ENCODE measurements at places on chromosomes 7 and 10. TPM values are rescaled to one million over a fixed set of nuclear protein-coding genes. Genes with fewer than 3 reads are reported as not detected.

The TRA2A gene
- 27.5 TPM for total RNA-seq

The NEUROD6 gene
- total RNA-seq = not detected

The NKX2-3 gene
- 1.2 TPM for total RNA-seq

The C10orf143 gene
- 0.05 TPM for total RNA-seq

The MYH16 gene
- total RNA-seq = 0.78 TPM

The AKR1B15 gene
- not detected for total RNA-seq

The IFIT3 gene
- 17.2 TPM for total RNA-seq

The FLNC gene
- 23.1 TPM for total RNA-seq

The NCAPG2 gene
- 34.2 TPM for total RNA-seq

The C10orf53 gene
- total RNA-seq = not detected

The MLXIPL gene
- total RNA-seq = not detected

The MBLAC1 gene
- 1.4 TPM for total RNA-seq

The LIPJ gene
- total RNA-seq = not detected

The ZNF736 gene
- 1.1 TPM for total RNA-seq

The LIPF gene
- not detected for total RNA-seq

The C7orf33 gene
- total RNA-seq = not detected

The CD36 gene
- 0.05 TPM for total RNA-seq

The ITPRID1 gene
- not detected for total RNA-seq

The DPP6 gene
- total RNA-seq = not detected

The FAM25A gene
- not detected for total RNA-seq

The UCN3 gene
- not detected for total RNA-seq

The HGF gene
- not detected for total RNA-seq

The TMEM236 gene
- total RNA-seq = 0.05 TPM

The ADAM22 gene
- 3.1 TPM for total RNA-seq

The AKR1D1 gene
- total RNA-seq = not detected

The TRIM56 gene
- total RNA-seq = 9.4 TPM

The AKR1C4 gene
- total RNA-seq = not detected

The PODXL gene
- 446 TPM for total RNA-seq

The HOXA6 gene
- total RNA-seq = not detected

The TEX36 gene
- total RNA-seq = not detected

The PKD2L1 gene
- total RNA-seq = not detected

The CYP3A4 gene
- total RNA-seq = not detected

The FAM221A gene
- 16.6 TPM for total RNA-seq

The NUTM2D gene
- total RNA-seq = 0.36 TPM

The ACTR3C gene
- 2.8 TPM for total RNA-seq

The ABCB8 gene
- 35.6 TPM for total RNA-seq

The DRGX gene
- total RNA-seq = not detected

The AGBL3 gene
- total RNA-seq = 1.9 TPM

The CTTNBP2 gene
- not detected for total RNA-seq

Data from A172 (cell line).